H1 (cell line): ENCODE measurements at places on chromosomes 4 and X.

DNA sequence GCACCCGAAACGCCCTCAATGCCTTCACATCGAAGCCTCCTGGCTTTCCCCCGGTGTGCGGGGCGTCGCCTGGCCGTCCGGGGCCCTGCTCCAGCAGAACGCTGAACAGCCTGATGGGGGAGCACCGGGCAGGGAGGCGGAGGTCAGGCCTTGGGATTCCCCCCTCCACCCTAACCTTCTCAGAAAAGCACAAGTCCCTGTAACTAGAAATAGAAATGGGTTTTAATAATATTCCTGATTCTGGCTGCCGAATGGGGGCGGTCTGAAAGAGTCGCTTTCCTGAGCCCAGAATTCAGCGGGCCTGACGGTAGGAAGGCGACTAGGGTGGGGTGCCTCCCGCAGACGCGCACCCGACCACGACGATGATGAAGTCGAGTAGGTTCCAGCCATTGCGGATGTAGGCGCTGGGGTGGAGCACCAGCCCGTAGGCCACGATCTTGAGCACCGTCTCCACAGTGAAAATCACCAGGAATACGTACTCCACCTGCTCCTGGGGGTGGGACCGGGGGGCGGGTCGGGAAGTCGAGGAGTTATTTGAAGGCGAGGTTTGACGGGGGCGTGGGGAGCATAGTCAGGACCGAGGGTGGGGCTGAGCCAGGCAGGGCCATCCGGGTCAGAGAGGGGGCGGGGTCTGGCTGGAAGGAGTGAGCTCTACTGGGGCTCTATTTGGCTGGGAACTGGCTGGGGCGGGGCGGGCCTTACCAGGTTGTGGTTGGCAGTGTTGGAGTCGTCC is 2.5 kb downstream of the CACNA1F start:
- DNase-seq: peak; percentile 78

GRCh38 chr4:176205299-176205698 is 9.9 kb upstream of the SPATA4 start:
- no peak for DNase-seq

DNA sequence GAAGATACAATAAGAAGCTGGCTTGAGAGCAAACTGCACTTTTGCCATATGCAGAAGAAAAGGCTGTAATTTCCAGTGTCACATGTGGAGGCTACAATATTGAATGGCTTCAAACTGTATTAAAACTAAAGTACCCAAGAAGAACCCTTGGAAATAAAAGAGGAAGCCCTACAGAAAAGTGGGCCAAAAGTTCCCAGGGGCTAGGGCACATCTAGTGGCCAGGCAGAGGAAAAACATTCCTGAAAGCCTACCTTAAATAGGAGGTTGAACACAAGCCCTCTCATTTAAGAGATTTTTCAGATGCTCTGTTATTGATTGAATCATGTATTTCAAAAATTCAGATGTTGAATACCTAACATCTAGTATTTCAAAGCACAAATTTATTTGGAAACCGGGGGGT is 40.6 kb upstream of the PRDX4 start:
- no peak for DNase-seq

DNA sequence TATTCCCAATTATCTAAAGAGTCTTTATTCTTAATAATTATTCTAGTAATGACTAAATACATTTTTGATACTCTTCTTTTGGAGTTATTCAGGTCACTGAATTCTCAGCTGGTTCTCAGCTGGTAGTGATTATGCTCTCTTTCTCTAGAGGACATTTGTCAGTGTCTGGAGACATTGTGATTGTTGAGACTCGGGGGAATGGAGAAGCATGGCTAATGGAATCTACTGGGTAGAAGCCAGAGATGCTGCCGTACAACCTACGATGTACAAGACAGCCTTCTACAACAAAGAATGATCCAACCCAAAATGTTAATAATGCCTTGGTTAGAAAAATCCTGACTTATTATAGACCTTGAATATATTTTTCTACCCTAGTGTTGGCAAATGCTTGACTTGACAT is 149.2 kb upstream of the ANKRD50 start:
- DNase-seq: no peak

GRCh38 chrX:275476-275966 is 5.7 kb upstream of the PLCXD1 start:
- DNase-seq: peak; percentile 66

DNA sequence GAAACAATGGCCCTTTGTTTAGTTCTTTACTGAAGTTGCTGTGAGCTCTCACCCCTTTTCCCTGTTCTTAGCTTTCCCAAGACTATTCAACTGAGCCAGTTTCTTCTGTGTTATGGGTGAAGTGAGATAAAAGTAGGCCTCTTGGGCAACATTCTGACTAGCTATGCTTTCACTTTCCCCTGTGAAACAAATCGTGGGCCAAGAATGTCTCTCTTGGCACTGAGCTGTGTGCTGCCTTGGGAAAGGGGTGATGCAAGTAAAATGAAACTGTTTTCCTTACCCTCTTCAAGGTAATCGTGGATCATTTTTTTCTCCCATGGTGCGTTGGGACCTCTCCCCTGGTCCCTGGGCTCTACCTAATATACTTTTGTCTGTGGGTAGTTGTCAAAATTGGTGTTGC is 653.9 kb upstream of the MAGEB2 start:
- DNase-seq: no peak

- no peak for DNase-seq
Measured at GRCh38 chrX:12970691-12971202, 4.2 kb upstream of the TMSB4X start.

GRCh38 chr4:166274136-166274761 is 401.2 kb downstream of the TLL1 start:
- no peak for DNase-seq

DNA sequence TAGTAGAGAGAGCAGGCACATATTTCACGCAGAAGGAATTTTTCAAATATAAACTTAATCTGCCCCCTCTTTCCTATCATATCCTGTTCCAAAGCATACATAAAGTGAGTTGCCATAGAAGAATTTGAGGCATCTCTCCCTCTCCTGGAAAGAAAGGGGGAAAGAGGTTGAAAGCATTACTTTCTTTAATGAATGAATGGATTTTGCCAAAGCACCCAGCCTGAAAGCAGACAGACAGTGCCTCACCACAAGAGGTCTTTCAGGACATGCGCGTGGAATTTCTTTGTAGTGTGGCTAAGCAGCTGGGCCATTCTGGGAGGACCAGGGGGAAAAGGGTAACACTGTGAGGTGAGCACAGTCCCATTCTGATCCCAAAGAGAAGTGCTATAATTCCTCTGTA is 651.4 kb downstream of the IQCM start:
- DNase-seq: peak; percentile 50

GRCh38 chr4:144575181-144575580 is 70.8 kb upstream of the HHIP start:
- no peak for DNase-seq

DNA sequence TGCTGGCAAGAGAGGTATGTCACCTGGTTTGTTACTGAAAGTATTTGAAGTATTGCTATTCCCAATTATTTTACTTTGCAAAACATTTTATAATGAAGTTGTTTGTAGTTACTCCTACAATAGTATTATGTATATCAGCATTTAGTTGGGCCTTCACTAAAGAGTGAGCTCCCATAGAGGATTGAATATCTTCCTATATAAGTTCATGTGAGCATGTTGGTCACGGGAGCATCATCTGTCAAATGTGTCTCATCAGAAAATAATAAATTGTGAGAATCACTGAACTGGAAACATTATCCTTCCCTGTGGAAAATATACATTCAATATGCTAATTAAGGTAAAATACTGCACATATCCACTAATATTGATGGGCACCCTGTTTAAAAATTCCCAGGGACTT is 360.1 kb upstream of the ADGRL3 start:
- no peak for DNase-seq
